ENCODE measurements at places on chromosomes 2 and 18. TPM values are rescaled to one million over a fixed set of nuclear protein-coding genes. Genes with fewer than 3 reads are reported as not detected.

GRCh38 chr2:100539221-100539620, 23.6 kb upstream of the PDCL3 start:
- no peak for DNase-seq

DNA sequence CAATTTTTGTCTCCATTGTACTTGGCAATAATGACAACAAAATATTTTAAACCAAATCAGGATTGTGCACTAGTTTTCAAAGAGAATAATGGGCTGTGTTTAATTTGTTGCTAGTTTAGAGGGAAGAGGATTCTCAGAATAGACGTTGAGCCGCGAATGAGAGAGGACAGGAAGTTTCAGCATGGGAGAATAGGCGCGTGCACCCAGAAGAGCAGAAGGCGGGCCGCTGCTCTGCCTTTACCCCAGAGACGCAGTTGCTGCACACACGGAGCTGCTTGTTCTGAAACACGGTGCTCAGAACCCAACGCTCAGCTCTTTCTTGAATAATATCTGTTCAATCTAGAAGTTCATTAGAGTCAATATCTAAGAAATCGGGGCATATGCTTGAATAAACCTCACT, 223.4 kb downstream of the MYT1L start:
- DNase-seq: no peak

DNA sequence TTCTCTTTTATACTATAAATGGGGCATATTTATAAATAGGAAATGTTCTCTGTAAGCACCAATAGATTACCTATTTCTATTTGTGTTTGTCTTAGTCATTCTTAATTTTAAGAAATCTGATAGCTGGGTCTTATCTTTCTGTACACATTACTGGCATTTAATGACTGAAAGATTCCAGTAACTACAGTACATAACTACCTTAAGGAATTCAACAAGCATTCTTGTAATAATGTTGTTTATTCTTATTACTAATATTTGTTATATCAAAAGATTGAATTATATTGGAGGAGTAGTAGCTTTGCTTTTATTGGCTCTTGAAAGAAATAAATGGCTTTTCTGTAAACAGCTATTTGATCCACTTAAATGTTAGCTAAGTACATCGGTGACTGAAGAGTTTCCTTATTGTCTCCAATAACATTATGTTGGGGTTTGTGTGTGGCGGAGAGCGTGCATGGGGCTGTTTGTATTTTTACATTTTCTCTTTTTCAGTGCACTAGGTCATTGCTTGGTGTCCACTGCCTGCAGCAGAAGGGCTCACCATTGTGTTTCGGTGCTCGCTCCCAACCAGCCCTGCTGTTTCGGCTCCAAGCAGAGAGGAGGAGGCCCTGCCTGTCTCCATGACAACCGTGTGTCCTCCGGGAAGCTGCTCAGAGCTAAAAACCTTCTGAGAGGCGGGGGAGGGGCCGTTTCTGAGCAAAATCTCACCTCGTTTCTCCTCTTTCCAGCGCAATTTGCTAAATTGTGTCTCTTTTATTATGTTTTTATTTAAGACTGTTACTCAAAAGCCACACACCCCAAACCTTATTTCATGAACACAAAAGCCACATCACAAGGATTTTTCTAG, 112.5 kb upstream of the SLC38A11 start:
- DNase-seq: no peak

GRCh38 chr18:75213611-75214331, 3.2 kb downstream of the TSHZ1 start:
- DNase-seq: no peak

DNA sequence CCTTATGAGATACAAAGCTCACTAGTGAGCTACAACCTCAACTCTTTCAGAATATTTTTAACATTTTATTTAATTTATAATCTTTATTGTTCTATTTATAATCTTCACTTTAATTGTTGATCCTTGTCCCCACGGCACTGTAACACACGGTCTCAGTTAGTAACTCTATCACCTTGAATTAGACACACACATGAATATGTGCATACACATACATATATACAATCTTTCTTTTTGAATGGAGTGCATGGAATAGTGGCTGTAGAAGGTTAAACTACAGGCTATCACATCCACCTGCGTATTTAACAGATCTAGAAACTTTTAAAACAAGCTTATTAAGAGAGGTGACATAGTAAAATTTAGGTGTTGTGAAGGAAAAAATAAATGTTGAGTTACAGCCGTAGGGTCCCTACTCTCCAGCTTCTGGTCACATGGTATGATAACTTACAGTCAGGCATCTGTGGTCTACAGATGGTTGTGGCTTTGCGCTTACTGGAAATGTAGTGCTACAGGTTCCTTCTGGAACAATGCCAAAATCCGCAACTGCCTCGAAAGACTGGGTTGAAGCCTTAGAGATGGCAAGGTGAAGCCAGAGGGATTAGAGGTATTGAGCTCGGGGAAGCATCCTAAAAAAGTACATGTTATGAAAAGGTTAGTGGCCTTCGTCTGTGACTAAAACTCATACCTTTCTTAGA, 1324.1 kb upstream of the SLC39A10 start:
- DNase-seq: no peak

DNA sequence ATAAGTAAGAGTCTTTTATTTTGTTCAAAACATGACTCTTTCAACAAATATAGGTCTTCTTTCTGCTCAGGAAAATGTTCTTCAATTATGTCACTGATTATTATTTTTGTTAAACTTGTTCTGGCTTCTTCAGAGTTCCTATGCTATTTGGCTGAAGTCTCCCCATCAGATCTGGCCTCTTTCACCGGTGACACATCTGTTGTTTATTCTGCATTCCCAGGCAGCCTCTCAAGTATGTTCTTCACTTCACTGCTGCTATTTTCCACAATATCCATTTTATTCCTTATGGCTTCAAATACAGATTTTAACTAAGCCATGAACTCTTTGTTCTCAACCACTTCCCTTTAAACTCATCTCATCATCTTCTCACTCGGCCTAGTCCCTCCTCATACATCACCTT, 45.7 kb downstream of the HDAC4 start:
- no peak for DNase-seq

DNA sequence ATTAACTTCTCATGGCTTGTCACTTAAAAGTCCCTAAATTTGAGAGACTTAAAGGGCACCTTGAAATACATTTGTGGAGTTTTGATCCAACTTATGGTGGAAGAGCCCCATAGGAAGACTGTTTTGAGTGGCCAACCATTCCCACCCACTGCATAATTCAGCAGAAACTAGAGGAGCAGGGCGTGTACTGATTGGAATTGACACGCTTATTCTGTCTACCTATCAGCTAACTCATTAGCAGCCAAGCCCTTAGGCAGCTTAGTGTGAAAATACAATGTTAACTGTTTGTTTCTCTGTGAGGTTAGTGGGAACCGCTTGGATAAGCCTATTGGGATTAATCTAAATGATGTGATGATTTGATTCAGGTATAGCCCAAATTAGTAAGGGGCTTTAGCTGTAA, 6.4 kb downstream of the LGALSL start:
- DNase-seq: no peak

DNA sequence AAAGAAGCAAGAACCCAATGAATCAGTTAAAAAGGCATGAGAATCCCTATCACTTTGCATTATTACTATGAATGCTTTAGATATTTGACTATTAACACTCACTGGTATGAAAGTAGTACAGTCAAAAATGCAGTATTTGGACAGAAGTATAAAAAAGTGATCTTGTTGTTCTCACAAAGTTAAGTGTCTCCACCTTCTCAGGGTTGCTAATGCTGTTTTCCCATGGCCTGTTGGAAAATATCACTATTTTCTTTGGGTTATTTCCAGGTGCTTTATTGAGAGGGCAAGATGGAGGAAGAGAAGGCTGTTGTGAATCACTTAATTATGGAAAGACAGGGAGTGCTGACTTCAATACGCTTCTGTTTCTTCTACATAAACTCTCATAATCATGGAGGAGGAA, 13.6 kb upstream of the CREB1 start:
- DNase-seq: no peak

DNA sequence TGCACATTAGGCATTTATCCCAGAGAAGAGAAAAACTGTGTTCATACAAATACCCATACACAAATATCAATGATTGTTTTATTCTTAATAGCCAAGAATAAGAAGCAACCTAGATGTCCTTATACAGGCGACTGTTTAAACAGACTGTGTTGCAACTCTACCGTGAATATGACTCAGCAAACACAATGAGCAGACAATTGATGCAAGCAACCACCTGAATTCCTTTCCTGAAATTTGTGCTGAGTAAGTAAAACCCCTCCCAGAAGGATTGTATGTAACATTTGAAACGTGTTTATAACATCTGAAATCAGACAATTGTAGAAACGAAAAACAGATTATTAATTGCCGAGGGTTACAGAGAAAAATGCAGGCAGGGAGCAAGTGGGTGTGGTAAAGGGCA, 621.9 kb upstream of the SOX11 start:
- no peak for DNase-seq

DNA sequence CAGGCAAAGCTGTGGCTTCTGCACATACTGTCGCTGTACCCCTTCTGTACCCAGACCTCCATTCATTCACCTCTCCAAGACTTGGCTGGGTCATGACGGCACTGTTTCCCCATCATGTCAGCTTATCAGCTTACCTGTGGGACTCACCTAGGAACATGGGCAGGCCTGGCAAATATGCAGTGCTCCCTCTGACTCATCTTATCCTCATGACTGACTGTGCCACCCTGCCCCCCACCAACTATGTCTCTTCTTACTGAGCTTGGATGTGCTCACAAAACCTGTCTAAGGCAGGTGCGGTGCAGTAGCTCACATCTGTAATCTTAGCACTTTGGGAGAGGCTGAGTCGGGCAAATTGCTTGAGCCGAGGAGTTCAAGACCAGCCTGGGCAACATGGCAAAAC, 152.4 kb downstream of the MGAT5 start:
- no peak for DNase-seq

GRCh38 chr2:22213237-22213636, 1089.5 kb downstream of the TDRD15 start:
- DNase-seq: no peak

- DNase-seq: no peak
Observed at GRCh38 chr2:72395096-72395495, 247.4 kb upstream of the CYP26B1 start.

DNA sequence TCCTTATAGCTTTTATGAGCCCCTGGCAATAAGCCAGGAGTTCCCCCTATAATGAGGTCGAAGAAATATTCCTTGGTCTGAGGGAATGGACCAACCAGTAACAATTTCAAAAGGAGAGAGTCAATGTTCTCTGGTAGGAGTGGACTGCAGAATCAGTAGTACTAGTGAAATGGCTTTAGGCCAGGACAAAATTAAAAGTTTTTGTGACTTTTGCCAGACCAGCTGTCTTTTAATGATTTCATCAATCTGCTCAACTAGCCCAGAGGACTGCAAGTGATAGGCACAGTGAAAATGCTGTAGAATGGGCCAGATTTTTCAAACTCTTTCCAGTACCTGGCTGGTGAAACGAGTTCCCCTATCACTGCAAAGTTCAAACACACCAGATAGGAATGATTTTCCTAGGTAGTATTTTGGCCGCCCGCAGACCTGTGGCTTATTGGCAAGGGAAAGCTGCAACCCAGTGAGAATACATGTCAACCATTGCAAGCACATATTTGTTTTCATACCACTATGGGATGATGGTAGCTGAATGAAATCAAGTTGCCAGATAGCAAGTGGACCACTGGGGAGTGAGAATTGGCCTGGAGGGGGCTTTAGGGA, 45.5 kb downstream of the CERS6 start:
- no peak for DNase-seq

DNA sequence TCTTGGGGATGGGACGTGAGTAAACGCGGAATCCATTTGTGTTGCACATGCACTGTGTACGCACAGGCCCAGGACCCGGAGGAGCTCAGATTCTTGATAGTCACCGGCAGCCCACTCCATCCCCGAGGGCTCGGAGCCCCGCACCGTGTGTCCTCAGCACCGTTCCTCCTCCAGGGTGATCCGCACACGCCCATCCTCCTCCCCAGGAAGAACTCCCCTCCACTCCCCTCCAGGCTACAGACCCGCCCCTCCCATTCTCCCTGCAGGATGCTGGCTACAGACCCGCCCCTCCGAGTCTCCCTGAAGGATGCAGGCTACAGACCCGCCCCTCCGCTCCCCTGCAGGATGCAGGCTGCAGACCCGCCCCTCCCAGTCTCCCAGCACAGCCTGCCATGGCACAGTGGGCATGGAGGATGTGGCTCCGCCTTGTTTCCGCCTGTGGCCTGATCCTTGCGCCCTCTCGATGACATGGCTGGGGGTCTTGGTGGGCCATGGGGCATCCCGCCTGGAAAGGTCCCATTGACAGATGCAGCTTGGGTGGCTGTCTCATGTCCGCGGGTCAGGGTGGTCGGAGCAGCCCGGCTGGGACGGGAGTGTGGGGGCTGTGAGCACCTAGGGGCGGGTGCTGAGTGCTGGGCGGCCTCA, 14.1 kb downstream of the CTDP1 start:
- no peak for DNase-seq

DNA sequence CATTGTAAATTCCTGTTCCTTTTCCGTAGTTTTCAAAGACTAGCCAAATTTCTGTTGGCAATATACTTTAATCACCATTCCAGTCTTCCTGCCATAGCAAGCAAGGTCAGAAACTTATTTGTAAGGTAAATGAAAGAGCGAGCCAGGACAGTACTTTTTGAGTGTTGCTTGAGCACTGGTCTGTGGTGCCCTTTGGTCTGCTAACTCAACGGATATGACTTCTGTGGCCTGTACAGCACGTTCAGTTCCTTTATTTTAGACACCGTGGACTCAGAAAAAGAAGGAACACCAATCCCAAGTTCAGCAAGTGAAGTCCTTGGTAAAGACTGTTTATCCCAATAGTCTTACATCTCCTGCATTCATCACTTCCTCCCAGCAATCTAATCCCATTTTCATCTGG, 166.3 kb downstream of the MYO1B start:
- no peak for DNase-seq

DNA sequence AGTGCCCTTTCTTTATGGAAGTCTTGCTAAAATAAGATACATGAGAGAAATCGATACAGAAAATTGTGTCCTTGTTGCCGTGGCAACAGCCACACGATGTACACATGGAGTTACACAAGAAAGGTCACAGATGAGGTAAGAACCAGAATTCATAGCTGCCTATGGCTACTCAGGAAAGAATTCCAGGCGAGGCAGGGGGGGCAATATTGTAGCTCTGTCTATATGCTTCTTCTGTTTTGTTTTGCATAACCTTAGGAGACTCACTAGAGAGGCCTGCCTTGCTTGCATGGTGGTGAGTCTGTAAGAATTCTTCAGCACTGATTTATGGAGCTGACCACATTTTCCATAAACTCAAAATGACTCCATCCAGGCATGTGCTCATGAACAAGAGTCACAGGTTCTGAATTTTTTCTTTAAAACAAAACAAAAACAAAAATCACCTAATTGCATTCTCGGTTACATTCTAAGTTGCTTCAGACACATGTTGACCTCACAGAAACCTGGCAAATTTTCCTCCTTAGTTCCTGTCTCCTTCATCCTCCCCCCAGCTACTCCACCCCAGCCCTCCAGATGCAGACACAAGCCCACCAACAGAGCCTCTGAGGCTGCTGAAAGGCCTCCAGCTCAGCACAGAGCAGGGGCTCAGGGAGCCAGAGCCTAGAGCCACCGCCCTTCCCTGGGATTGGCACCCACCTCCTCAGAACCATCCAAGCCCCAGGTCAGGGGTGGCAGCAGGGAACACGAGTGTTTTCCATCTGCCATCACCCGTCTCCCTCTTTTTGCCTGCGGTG, 183.5 kb downstream of the ANTXR1 start:
- no peak for DNase-seq

Gene ANKRD62
- not detected for polyA plus RNA-seq

Gene RGPD4
- polyA plus RNA-seq: not detected

Gene PIGN
- polyA plus RNA-seq: 5.9 TPM

Gene CNTNAP5
- not detected for polyA plus RNA-seq

Gene GALNT3
- polyA plus RNA-seq: 0.29 TPM

Gene TMEM247
- polyA plus RNA-seq: not detected
